ENCODE measurements at places on chromosomes 16 and 17.

- DNase-seq = peak; percentile 95
Observed at GRCh38 chr17:41548844-41549595, 20.9 kb upstream of the KRT19 start.

GRCh38 chr17:70168977-70169708, at the start of gene KCNJ2:
KCNJ2 (plus strand) TSS chr17:70169532; CDS start chr17:70175040, 5,508 bp downstream.
- DNase-seq = peak; percentile 96

- no peak for DNase-seq
Observed at GRCh38 chr16:86362155-86362849, 148.0 kb upstream of the FOXF1 start.

DNA sequence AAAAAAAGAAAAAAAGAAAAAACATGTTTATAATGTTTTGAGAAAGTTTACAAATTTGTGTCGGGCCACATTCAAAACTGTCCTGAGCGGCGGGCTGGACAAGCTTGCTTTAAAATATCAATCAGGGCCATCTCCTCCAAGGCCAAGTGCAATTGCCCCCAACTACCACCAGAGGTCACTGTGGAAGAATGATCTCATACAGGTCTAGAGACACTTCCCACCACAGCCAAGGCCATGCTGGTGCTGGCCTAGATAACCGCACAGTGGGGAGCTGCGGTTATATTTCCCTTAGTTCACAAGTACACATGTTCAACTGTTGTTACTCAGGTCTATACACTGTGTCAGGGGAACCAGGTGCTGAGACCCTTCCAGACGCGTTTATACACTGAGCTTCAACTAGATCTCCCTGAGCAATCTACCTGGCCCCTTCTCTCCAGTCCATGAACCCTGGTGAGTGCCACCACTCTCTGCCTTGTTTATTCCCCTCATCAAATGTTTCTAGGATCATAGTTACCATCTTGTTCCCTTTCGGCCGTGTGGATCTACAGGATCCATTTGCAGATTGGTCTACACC, 83.8 kb upstream of the CCL2 start:
- DNase-seq = peak; percentile 68

- no peak for DNase-seq
Observed at GRCh38 chr17:10583834-10584233, 34.4 kb upstream of the MYH2 start.

- no peak for DNase-seq
Observed at GRCh38 chr16:16000685-16001084, 51.3 kb downstream of the ABCC1 start.

DNA sequence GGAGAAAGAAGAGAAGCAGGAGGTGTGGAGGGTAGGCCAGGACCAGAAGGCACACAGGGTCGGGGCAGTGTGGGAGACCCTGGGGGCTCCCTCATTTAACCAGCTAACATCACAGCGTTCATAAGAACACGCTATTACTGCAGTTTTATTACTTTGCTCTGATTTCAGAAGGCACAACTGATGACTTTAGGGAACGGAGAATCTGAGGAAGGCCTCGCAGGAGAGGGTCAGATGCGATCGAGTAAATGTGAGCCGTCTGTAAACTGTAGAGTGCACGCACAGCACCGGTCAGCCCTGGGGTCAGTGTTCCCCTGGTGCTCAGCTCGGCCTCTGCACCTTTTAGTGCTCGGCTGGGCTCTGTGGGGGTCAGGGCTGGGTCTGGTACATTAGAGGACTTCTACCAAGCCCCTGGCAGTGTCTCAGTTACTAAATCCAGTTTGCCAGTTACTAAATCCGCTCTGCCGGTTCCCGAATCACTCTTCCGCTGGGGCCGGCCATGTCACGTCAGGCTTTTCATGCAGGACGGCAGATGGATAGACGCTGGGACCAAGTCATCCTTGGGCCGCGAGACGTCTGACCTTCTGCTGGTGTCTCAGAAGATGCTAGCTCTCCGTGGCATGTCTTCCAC, 325.9 kb downstream of the SEC14L1 start:
- DNase-seq = peak; percentile 59

- no peak for DNase-seq
Observed at GRCh38 chr17:45905814-45906213, 11.5 kb downstream of the MAPT start.

GRCh38 chr17:79931817-79932309, 92.6 kb upstream of the CBX4 start:
- peak; percentile 13 for DNase-seq

GRCh38 chr17:82788206-82789001, 36.5 kb downstream of the TBCD start:
- DNase-seq = no peak

GRCh38 chr17:77358801-77359200, 218.0 kb downstream of the SEC14L1 start:
- DNase-seq = no peak

DNA sequence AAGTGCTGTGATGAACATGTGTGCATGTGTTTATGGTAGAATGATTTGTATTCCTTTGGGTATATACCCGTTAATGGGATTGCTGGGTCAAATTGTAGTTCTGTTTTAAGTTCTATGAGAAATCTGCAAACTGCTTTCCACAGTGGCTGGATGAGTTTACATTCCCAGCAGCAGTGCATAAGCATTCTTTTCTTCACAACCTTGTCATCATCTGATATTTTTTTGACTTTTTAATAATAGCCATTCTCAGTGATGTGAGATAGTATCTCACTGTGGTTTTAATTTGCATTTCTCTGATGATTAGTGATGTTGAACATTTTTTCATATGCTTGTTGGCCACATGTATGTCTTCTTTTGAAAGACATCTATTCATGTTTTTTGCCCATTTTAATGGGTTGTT, 18.5 kb downstream of the CCL8 start:
- no peak for DNase-seq

All from retina (tissue), 1 donor.